Activated T-cell treated with anti-CD3 and anti-CD28 coated beads, Interleukin-2, amount 50 U/mL, for 24 hours (primary cell): ENCODE measurements at places on chromosomes 2 and 18.

- no peak for DNase-seq
These were observed 451.0 kb downstream of the SLC4A3 start for GRCh38 chr2:220078439-220078838.

DNA sequence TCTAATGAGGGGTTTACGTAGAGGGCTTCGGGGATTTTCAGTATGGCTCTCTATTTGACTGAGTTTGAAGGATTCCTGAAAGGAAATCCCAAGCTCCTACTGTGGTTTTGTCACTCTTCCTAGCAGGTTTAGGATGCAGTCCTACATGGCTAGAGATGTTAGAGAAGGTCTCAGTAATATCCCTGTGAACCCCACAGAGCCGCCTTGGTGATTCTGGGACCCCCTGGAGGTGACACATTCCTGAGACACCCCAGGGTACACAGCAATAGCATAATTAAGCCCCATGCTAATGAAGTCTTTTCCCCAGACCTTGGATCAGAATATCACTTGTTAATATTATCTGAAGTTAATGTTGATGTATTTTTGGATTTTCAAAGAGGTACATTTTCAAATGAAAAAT lies 103.8 kb downstream of the SNTG2 start:
- no peak for DNase-seq

DNA sequence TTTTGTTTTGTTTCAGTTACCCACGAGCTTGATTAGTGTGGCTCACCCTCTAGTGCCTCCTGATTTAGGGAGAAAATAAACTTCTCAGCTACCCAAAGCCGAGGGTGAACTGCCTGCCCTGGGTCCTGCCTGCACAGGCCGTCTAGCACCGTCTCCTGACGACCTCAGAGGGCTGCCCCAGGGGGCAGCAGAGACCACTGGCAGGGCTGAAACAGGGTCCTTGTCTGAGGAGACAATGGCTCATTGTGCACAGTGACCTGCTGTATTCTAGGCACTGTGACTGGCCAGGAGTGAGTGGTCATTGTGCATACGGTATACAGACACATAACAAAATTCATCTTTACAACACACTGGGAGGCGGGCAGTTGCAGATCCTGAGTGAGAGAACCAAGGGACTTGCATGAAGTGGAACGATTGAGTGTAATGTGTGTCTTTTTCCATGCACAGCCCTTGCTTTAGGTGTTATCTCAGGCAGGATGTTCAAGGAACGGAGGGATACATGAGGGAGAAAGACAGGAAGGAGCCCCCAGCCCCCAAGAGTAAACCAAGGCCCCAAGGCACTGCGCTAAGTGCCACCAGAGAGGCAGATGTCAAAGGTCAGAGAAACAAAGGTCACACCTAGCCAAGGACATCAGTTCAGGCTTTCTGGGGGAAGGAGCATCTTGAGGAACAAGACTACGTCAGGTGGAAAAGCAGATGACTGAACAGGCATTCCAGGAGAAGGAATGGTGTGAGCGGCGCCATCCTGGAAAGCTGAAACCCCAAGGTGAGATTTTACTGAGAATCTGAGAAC lies 421.3 kb downstream of the LPIN1 start:
- no peak for DNase-seq

DNA sequence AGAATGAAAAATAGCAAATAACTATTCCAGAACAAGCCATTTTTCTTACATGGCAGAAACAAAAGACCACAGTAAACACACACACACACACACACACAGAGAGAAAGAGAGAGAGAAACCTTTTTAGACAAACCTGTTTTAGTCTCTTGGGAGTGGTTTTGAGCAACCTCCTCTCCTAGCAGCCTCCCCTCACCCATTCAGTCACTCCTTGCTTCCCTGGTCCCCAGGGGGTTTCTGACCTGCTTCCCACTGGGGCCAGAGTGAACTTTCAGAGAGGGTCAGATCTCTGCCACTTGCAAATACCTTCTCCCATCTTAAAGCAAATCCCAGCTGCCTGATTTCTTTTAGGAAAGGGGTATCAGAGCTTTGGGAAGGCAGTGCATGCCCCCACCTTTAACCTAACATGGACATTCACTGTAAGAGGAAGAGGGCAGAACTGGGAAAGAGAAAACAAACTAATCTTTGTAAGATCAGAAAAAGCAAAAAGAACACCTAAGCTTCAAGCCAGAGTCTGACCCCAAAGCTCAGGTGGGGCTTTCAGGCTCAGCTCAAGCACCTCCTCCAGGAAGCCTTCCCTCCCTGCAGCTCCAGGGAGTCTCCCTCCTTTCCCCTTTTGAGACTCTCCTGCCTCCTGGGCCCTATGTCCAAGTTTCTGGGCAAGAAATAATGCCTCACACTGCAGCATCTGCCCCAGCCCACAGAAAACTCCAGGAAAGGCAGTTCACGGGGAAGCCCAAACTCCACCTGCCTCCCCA lies 2.7 kb downstream of the SDC1 start:
- no peak for DNase-seq

DNA sequence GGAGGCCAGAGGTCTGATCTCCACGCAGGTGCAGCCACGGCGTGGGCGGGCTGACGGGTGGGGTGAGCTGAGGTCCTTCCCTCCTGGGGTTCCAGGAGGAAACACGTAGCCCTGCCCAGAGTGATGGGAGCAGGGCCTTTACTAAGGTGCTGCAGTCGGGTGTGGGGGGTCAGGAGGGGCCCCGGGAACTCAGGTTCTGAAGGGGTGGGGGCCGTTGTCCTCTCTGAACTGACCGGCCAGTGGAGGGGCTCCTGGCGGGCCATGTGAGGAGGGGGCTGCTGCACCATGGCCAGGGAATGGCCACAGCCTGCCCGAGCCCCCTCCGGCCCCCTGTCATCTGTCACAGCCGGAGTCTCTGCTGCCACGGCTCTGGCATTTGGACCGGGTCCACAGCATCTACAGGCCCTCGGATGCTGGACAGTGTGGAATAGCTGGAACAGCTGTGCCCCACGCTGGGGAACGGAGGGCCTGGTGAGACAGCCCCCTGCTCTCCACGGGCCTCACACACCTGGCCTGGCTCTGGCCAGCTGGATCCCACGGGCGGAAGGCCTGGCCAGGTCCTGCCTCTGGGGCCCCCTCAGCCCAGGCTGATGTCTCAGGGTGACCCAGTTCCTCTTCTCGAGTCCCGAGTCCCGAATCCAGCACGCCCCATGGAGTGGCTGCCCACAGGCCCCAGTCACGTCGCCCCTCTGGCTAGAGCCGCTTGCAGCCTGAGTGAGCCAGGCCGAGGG lies 145.6 kb upstream of the GPC1 start:
- DNase-seq, result no peak

GRCh38 chr2:214379227-214379626 lies 31.6 kb upstream of the VWC2L start:
- no peak for DNase-seq

DNA sequence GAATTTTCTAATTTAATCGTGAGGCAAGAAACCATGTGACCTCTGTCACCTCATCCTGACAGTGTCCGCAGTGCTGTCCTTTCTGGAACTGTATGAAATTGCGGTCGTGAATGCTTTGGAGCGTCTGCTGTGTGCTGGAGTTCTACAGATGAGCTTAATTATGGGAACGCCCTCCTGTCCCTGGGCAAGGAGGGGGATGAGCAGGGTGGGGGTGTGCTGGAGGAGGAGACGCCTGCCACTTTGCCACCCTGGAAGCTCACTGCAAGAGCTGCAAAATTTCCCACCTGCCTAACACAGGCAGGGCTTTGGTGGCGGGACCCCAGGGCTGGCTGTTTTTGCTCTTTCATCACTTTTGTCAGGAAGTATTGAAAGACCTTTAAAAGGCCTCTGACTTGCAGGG lies 6.5 kb downstream of the LPIN1 start:
- DNase-seq, result no peak

- DNase-seq, result no peak
These were observed 131.5 kb downstream of the TMEM17 start for GRCh38 chr2:62374301-62375112.

DNA sequence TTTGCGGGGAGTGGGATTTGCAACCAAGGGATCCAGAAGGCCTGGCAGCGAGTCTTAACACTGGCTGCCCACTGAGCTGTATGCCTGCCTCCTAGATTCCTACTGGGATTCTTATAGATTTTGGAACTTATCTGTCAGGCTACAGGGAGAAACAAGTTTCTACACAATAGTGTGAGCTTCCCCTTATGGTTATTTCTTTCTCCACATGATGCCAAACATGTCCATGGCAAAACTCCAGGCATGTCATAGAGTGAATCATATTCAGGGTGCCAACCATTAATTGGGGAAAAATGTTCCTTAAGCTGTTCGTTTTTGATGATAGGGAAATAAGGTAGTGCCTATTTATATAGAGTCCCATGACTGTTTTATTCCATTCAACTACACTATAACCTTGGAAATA lies 1185.2 kb upstream of the CELF4 start:
- DNase-seq, result no peak

GRCh38 chr2:224645722-224646121 lies 60.6 kb upstream of the CUL3 start:
- DNase-seq, result no peak

DNA sequence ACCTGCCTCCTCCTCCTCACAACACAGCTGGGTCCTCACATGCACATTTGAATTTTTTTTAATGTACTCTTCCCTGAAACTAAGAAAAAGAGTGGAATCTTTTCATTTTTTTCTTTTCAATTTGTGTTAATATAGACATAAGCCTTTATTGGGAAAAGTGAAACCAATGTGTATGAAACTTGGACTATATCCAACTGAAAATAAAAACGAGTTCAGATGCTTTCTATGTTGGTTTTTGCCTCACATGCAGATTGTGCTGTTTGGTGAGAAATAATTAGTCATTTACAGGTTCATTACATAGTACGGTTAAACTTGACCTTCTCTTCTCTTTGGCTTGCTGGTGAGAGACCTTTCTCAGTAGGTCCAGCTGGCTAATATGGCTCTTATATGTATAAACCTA lies 515.2 kb upstream of the FANCL start:
- no peak for DNase-seq
